SJSA1 (cell line): ENCODE measurements at places on chromosomes 13 and 19.
A peak's percentile ranks its signal among the peaks of the same experiment; 100 is the strongest.

GRCh38 chr19:50333737-50334617 lies 4.8 kb upstream of the KCNC3 start:
- no peaks in the 10 kb centered on the region for H3K36me3 ChIP-seq
- peaks cover 4% of the 10 kb centered on the region; the same call in 1 of the 2 replicates for H3K4me1 ChIP-seq
- H3K4me3 ChIP-seq = no peak overlapping the region
- peaks cover 49% of the 10 kb centered on the region for H3K27me3 ChIP-seq
- H3K27ac ChIP-seq = no peak overlapping the region

GRCh38 chr13:44415815-44416214 lies 42.2 kb downstream of the SERP2 start:
- H3K27me3 ChIP-seq = no peaks in the 10 kb centered on the region
- H3K4me1 ChIP-seq = no peaks in the 10 kb centered on the region; the same call in 1 of the 2 replicates
- H3K27ac ChIP-seq = no peak overlapping the region
- H3K4me3 ChIP-seq = no peak overlapping the region
- H3K36me3 ChIP-seq = no peaks in the 10 kb centered on the region

GRCh38 chr19:54160854-54161253 lies 1.3 kb upstream of the LENG1 start:
- H3K27me3 ChIP-seq = no peaks in the 10 kb centered on the region
- H3K36me3 ChIP-seq = peaks cover 25% of the 10 kb centered on the region
- H3K27ac ChIP-seq = no peak overlapping the region
- peaks cover 17% of the 10 kb centered on the region for H3K4me1 ChIP-seq
- no peak for DNase-seq

DNA sequence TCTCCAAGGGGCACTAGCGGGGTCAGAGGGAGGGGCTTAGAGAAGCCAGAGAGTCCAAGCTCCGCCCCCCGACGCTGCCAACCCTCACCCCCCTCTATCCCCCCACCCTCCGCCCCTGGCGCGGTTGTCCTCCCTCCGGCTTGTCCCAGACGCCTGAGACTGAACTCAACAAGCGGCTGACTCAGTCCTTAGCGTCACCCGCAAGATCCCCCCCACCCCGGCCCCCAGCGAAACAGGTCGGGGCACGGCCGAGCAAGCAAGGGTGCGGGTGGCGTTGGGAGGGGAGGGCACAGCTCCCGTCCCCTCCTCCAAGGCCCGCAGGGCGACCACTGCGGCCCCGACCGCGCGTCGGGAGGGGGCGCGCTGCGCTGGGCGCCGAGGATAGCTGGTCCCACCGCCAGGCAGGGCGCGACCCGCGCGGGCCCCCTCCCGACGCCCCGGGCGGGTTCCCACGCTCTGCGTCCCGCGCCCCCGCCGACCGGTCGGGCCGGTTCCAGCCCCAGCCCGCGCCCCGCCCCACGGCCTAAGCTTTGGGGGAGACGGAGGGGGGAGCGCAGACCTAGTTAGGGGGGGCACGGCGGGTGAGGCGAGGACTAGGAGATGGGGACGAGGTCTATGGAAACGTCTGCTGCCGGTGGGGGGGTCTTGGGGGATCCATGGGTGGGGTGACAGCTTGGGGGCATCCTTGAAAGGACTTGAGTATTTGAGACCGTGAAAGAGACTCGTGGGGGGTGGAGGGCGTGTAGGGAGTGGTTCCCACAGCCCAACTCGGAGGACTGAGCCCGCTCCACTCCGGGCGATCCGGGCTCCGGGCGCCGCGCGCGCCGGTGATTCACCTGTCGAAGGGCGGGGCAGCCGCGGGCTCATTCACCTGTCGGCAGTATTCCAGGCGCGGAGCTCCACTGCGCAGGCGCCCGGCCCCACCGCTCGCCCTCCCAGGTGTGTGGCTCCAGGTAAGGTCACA lies 5.1 kb downstream of the NOTCH3 start:
- peak overlapping the region; percentile 38 for H3K4me3 ChIP-seq
- peak overlapping the region; percentile 37; the same call in 1 of the 2 replicates for H3K27ac ChIP-seq
- peaks cover 22% of the 10 kb centered on the region for H3K4me1 ChIP-seq
- peaks cover 47% of the 10 kb centered on the region for H3K36me3 ChIP-seq
- peak; percentile 82 for DNase-seq

GRCh38 chr19:32387701-32388392 lies 17.7 kb upstream of the DPY19L3 start:
- H3K27me3 ChIP-seq = no peaks in the 10 kb centered on the region
- H3K27ac ChIP-seq = no peak overlapping the region
- H3K4me1 ChIP-seq = no peaks in the 10 kb centered on the region; the same call in 1 of the 2 replicates
- DNase-seq = no peak

GRCh38 chr19:56566904-56567273 lies 379 bp upstream of the ZNF470 start:
- H3K27me3 ChIP-seq = no peaks in the 10 kb centered on the region
- peaks cover 19% of the 10 kb centered on the region for H3K36me3 ChIP-seq
- H3K27ac ChIP-seq = no peak overlapping the region
- H3K4me1 ChIP-seq = no peaks in the 10 kb centered on the region
- H3K4me3 ChIP-seq = peak overlapping the region; percentile 58
- no peak for DNase-seq

GRCh38 chr13:20378721-20379120 lies 146.6 kb upstream of the GJB6 start:
- H3K4me1 ChIP-seq = no peaks in the 10 kb centered on the region
- no peak for DNase-seq
- H3K4me3 ChIP-seq = no peak overlapping the region
- no peaks in the 10 kb centered on the region for H3K36me3 ChIP-seq

DNA sequence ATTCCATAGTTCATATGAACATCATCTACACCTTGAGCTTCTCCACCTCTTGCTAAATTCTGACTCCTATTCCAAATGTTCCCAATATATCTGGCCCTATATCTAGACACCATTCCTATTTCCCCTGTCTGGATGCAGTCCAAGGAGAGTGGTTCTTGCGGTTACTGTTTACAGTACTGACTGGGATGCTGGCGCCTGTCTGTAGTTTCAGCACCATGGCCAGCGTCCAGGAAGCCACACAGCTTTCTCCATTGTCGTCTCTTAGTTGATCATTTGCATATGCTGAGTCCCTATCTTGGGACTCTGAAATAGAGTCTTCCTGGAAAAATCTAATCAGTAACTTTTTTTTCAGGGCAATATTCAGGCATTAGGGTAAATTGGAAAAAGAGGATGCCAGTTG lies 14.9 kb downstream of the LAIR2 start:
- no peaks in the 10 kb centered on the region for H3K4me1 ChIP-seq
- H3K4me3 ChIP-seq = no peak overlapping the region
- H3K27me3 ChIP-seq = no peaks in the 10 kb centered on the region; the same call in 1 of the 2 replicates
- no peaks in the 10 kb centered on the region for H3K36me3 ChIP-seq
- peak; percentile 54 for DNase-seq

DNA sequence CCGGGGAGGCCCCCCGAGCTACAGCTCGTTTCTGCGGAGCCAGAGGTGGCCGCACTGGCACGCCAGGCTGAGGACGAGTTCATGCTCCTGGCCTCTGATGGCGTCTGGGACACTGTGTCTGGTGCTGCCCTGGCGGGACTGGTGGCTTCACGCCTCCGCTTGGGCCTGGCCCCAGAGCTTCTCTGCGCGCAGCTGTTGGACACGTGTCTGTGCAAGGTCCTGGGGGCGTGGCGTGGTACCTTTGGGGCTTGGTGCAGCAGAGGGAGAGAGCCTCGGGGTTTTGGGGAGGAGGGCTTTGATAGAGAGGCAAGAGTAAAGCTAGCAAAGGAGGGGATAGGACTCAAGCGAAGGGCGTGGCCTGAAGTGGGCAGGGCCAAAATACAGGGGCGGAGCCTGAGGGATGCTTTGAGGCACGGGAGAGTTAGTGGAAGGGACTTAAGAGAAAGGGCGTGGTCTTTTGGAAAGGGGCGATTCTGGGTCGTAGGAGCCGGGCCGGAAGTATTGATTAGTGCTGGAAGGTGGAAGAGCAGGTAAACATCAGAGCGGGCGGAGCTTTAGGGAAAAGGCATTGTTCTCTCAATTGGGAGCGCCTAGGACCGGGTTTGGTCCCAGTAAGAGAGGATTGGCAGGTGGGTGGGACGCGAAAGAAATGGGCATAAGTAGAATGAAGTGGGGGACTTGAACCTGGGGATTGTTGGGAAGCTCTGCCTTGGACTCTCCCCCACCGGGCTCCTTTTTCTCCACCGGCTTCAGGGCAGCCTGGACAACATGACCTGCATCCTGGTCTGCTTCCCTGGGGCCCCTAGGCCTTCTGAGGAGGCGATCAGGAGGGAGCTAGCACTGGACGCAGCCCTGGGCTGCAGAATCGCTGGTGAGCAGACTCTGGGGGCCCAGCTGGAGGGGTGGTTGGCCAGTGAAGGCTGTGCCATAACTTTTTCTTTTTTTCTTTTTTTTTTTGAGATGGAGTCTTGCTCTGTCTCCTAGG lies 1.2 kb downstream of the PPM1N start:
- H3K36me3 ChIP-seq = peaks cover 4% of the 10 kb centered on the region; the same call in 1 of the 2 replicates
- DNase-seq = no peak
- peaks cover 12% of the 10 kb centered on the region for H3K27me3 ChIP-seq
- peaks cover 24% of the 10 kb centered on the region for H3K4me1 ChIP-seq
- no peak overlapping the region for H3K27ac ChIP-seq
- H3K4me3 ChIP-seq = no peak overlapping the region

GRCh38 chr19:51462276-51462675 lies 4.0 kb upstream of the SIGLEC8 start:
- H3K27ac ChIP-seq = no peak overlapping the region
- H3K4me3 ChIP-seq = no peak overlapping the region
- no peak for DNase-seq
- no peaks in the 10 kb centered on the region; the same call in none of the 2 replicates for H3K27me3 ChIP-seq

- no peaks in the 10 kb centered on the region for H3K36me3 ChIP-seq
- no peaks in the 10 kb centered on the region; the same call in none of the 2 replicates for H3K27me3 ChIP-seq
- no peaks in the 10 kb centered on the region for H3K4me1 ChIP-seq
- no peak overlapping the region for H3K4me3 ChIP-seq
- no peak overlapping the region for H3K27ac ChIP-seq
Measured at GRCh38 chr13:75395066-75395465, 86.9 kb downstream of the TBC1D4 start.

GRCh38 chr19:10898633-10899032 lies 27.3 kb downstream of the CARM1 start:
- H3K27me3 ChIP-seq = no peaks in the 10 kb centered on the region
- H3K27ac ChIP-seq = no peak overlapping the region
- no peaks in the 10 kb centered on the region for H3K36me3 ChIP-seq

- peaks cover 50% of the 10 kb centered on the region for H3K36me3 ChIP-seq
- H3K4me1 ChIP-seq = no peaks in the 10 kb centered on the region
- H3K27me3 ChIP-seq = no peaks in the 10 kb centered on the region
- DNase-seq = no peak
Measured at GRCh38 chr13:79346300-79346914, 59.6 kb downstream of the RBM26 start.

DNA sequence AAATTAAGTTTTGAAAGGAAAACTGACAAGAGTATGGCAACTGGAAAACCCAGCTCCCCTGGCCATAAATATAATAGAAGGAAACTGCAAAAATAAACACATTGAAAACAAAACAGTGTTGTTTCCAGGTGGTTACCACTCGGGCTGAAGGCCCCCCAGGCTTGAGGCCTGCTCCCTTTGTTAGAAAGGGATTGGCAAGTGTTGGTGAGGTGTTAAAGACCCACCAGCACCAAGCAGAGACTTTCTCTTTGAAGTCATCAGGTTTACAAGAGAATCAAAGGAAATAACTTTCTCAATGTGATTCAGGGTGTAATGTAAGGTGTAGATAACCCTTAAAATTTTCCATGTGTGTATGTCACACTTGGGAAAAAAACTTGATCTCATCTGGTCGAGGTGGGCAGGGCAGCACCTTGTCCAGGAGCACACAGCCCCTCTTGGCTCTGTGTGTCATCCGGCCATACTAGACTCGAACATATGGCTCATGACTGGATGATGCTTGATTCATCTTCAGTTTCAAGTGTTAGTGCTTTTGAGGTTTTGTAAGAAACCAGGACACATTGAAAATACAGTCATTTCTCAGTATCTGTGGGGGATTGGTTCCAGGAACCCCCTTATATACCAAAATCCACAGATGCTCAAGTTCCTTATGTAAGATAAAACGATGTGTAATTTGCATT lies 7.8 kb downstream of the ACTN4 start:
- H3K36me3 ChIP-seq = peaks cover 72% of the 10 kb centered on the region
- H3K27me3 ChIP-seq = no peaks in the 10 kb centered on the region
- H3K27ac ChIP-seq = peak overlapping the region; percentile 99
- DNase-seq = no peak
- H3K4me3 ChIP-seq = no peak overlapping the region

- peaks cover 19% of the 10 kb centered on the region for H3K4me1 ChIP-seq
- H3K27ac ChIP-seq = no peak overlapping the region
- H3K27me3 ChIP-seq = no peaks in the 10 kb centered on the region
- no peak overlapping the region for H3K4me3 ChIP-seq
Measured at GRCh38 chr13:107512551-107512950, 702.8 kb downstream of the LIG4 start.

DNA sequence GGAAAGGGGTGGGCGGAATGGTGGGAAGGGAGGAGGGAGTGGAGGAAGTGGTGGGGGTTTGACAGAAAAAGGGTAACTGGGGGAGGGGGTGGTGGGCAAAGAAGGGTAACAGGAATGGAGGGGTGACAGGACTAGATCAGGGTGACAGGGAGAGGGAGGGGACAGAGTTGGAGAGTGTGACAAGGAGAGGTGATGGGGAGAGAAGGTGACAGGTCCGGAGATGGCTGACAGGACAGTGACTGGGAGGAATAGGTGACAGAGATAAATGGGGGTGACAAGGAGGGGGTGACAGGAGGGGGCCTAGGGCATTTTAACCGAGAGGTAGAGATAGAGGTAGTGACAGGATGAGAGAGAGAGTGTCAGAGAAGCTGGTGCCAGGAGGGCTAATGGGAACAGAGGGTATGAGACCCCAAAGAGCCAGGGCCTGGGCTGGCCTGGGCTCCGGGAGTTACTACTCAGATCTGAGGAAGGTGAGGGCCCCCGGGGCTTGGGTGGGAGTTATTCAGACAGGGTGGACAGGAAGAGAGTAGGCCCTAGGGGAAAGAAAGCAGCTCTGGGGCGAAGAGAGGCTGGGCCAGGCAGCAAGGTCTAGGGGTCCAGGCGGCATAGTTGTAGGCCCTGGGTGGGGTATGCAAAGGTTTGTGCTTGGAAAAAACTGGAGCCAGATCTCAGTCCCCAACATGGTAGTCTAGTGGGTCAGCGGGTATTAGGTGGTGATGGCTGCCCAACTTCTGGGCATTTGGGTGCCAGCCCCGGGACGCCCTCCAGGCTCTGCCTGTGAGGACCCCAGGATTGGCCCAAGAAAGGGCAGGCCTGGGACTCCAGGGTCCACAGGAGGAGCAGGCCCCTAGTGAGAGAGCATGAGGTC lies 660 bp downstream of the CIC start:
- peak overlapping the region; percentile 73 for H3K27ac ChIP-seq
- H3K27me3 ChIP-seq = no peaks in the 10 kb centered on the region
- H3K36me3 ChIP-seq = peaks cover 37% of the 10 kb centered on the region
- H3K4me1 ChIP-seq = peaks cover 22% of the 10 kb centered on the region
- DNase-seq = peak; percentile 24
